ENCODE measurements at places on chromosomes 2 and 18.

- no peak for DNase-seq
Observed at GRCh38 chr2:74789271-74789670, 44.7 kb upstream of the HK2 start.

DNA sequence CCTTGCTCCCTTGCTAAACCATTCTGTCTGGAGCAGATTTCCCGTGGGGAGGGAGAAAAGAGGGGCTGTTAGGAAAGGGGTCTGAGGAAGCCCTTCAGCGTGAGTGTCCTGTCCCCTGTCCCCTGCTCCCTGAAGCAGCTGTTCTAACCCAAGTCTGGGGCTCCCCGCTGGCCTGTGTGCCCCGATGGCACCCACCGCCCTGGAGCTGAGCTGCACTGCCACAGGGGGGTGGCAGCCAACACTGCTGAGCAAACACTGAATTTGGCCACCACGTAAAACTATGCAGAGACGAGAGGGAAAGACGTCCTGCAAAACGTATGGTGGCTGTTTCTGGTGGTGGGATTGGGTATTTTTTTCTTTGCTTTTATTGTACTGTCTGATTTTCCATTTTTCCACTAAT is 17.9 kb downstream of the KCNG2 start:
- DNase-seq = no peak

DNA sequence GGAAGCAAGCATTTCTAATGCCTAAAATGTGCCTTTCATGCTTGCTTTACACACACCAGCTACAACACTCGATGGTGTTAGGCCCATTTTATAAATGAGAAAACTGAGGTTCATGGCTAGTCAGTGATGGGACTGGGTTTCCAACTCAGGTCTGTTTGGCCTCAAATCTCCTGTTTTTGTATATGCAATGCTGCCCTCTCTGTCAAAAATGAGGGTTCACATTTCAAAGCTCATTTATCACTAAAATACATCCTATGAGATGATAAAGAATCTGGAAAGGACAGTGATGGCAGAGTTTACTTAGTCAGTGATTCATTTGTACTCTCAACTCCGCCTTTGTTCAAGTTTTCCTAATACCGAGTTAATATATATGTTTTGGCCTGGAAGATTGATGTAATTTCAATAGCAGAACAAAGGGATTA is 92.3 kb downstream of the KCTD1 start:
- DNase-seq = no peak

- no peak for DNase-seq
Observed at GRCh38 chr2:211609127-211609526, 929.5 kb downstream of the ERBB4 start.

DNA sequence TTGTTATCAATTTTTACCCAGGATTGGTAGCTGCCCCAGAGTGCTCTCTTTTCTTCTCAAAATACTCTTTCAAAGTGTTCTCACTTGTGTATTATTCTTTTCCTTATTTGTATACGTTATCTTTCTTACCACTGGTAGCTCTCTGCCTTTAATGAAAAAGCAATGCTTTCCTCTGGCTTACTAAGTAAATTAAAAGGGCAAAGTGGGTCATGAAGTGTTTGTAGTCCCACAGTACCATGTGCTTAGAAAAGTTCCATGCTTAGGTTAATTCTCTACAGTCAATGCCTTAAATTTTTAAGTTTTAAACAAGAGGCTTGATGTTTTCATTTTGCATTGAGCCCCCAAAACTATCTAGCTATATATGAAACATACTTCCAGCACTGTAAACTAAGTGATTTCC is 300.2 kb downstream of the ASXL3 start:
- no peak for DNase-seq
